ENCODE measurements at places on chromosomes 2 and 18. TPM values are rescaled to one million over a fixed set of nuclear protein-coding genes. Genes with fewer than 3 reads are reported as not detected.

Gene NR4A2
- total RNA-seq = 7.6 TPM

Gene ASXL2
- 13.3 TPM for total RNA-seq

Gene KCNIP3
- 2.7 TPM for total RNA-seq

Gene SCN1A
- not detected for total RNA-seq

Gene C2orf80
- total RNA-seq = not detected

Gene IL1F10
- total RNA-seq = not detected

Gene MEIS1
- total RNA-seq = 19.6 TPM

Gene AGXT
- not detected for total RNA-seq

Gene GALNT13
- 3.8 TPM for total RNA-seq

Gene TCF23
- total RNA-seq = not detected

Gene RPE
- 37.8 TPM for total RNA-seq

Gene CFLAR
- 18.2 TPM for total RNA-seq

Gene REG3A
- not detected for total RNA-seq

All from A375 (cell line).